ENCODE measurements at places on chromosomes 16 and 17.

DNA sequence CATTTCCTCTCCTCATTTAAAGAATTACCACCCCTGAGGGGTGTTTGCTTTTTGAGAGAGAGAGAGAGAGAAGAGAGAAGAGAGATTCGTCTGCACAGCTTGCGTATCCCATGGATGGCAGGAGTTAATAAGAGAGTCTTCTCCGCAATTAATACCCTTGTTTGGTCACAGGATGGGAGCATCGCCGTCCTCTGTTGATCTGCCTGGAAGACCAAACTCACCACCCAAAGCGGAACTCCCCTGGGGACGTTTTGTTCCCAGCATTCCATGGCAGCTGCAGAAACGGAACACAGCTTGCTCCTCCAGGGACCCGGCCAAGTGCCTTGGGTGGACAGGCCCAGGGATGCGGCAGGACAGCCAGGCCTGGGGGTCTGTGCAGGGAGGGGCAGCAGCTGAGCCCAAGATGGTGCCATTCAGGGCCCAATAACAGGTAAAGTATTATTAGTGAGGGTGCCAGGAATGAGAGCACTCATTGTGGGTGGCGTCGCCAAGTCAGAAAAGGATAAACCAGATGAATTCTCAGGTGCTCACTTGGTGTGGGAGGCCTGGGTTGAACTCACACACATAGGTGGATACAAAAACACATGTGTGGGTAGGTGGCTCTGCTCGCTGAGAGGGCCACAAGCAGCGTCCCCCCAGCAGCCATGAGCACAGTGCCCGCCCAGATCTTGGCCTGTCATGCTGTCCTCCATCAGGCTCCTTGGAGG, 83.1 kb downstream of the NT5M start:
- DNase-seq = no peak

DNA sequence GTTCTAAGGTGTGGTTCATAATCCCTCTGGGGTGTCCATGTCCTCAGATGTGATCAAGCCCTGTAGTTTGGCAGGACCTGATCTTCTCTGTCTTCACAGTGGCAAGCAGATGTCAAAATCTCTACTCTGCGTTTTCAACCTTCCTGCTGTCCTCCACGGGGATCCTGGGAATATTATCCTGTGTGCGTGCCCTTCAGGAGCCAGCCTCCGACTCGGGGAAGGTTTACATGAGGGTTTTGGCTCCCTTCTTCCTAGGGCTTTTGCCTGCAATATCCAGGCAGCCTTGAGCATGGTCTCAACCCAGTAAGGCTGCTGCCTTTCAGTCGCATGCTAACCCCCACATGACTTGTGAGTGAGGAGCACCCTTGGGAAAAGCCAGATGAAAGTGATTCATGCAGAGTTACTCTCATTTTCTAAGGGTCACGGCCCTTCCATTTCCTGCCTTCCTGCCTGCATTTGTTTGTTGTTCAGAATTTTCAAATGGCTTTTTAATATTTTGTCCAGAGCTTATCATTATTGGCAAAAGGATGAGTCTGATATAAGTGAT, 202.2 kb upstream of the CHMP6 start:
- DNase-seq = peak; percentile 52

DNA sequence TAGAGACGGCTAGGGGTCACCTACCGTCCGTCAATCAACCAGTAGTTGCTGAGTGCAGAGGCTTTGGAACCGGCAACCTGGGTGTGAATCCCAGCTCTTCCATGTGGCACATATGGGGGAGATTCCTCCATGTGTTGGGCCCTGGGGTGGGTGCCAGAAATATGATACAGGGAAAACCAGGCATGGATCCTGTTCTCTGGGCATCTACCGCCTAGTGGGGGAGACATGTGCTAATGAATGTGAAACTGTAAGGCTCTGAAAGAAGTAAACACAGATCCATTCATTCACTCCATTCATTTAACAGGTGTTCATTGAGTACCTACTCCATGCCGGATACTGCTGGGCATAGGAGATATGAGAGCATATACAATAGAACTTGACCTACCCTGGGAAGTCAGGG, 39.5 kb upstream of the SDK2 start:
- DNase-seq = no peak

- no peak for DNase-seq
Measured at GRCh38 chr17:13426991-13427390, 174.7 kb downstream of the HS3ST3A1 start.

- peak; percentile 23 for DNase-seq
Measured at GRCh38 chr16:3170440-3171180, 17.4 kb upstream of the OR1F1 start.

GRCh38 chr17:34852614-34853013, 108.6 kb downstream of the CCT6B start:
- DNase-seq = no peak

GRCh38 chr16:716200-716568, 1.3 kb downstream of the METRN start:
- no peak for DNase-seq

- peak; percentile 85 for DNase-seq
Measured at GRCh38 chr17:76272541-76273444, 7.6 kb downstream of the UBALD2 start.

- no peak for DNase-seq
Measured at GRCh38 chr17:48597778-48598631, 4.4 kb upstream of the HOXB5 start.

DNA sequence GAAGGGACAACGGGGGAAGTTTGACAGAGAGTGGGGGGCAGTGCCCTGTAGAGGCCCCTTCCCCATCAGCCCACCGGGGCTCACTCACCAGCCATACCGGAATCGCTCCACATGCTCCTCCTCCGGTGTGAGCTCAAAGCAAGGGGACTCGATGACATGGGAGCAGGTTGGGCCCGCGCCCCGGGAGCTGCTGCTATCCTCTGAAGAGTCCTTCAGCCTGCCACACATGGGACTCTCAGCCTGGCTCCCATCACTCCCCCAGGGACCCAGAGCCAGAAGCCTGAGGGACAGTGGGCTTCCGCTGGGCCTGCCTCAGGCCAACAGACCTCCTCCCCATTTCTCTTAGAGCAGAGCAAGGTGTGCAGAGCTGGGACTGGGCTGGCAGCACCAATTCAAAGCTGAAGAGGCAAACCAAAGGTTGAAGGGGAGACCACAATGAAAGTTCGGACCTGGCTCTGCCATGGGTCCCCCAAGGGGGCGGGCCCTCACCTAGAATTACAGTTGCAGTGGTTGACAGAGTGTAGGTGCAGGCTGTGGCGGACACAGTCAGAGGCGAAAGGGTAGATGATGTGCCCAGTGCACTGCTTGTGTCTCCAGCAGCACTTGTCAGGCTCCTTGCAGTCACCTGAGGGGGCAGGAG, 7.3 kb downstream of the PROCA1 start:
- DNase-seq = no peak

- no peak for DNase-seq
Measured at GRCh38 chr17:68705714-68706076, 104.5 kb upstream of the FAM20A start.

GRCh38 chr17:7177191-7177953, 1.8 kb downstream of the ASGR1 start:
- peak; percentile 70 for DNase-seq

GRCh38 chr16:55282441-55282840, 41.6 kb upstream of the IRX6 start:
- DNase-seq = no peak

DNA sequence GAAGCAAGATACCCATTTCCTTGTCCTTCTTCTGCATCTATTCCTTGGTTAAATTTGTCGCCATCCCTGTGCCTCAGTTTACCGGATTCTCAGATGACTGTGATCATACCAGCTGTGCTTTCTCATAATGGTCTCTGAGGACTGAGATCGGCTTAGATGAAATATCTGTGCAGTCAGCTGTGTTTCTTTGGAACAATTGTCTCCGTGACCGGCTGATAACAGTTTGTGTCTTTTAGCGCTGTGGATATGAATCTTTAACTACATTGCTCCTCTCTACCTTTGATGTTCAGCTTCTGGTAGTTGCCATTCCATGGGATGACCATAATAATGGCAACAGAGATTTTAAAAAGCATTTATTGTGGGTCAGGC, 473 bp downstream of the FTO start:
- no peak for DNase-seq

DNA sequence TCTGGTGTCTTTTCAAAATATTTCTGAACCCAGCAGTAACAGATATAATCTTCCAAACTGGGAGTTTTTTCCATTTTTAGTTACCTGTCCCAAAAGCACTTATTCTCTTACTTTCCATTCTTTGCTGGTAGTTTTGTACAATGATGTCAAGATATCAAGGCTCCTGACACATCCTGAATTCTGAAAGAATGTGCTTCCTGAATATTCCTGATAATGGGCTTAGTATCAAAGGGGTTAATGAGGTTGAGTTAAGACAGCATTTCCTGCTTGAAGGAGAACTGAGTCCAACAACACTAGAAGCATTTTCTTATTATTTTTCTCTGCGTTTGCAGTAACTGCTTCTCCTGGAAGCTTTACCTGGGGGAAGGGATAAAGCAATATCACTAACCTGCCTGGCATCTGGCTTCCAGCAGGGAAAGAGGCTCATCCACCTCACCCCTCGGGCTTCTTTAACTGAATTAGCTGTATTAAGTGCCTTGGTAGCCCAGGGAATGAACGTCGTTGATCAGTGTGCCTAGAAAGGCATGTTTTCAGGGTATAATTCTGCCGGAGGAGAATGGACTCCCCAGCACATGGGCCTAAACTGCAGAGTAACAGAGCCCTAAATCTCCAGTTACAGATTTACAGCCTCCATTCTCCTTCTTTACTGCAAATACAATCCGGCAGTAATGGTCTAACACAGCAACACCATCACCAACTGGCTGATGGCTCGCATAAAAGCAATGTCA, 134.4 kb downstream of the SNX11 start:
- DNase-seq = no peak

DNA sequence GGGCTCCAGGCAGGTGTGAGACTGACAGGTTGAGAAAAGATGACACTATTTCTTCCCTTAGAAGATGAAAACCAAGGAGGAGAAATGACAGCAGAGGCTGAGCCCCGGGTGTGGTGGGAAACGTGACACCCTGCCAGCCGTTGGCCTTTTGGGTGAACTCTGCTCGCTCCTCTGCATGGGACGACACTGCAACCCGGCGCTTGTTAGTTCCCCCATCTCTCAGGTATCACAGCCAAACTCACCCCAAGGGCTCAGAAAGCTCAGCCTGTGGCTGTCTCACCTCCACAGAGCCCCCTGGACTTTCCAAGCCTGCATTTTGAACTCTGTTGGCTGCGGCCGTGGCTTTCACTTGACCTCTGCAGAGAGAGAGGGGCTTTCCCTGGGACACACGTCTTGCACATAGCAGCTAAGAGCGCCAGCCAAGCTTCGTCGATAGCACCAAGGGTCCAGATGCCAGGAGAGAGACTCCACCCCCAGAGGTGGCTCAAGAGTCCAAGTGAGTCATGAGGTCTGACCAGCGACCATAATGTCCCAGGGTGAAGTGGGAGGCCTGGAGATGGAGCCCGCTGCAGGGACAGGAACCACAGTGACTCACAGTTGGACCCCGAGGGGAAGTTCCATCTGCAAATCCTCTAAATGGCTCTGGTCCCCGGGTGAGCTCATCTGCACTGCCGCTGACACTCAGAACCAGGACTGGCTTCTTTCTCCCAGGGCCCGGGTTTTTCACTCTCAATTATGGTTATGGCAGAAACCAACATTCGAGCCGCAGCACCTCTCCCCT, 301.9 kb downstream of the SOX9 start:
- DNase-seq = peak; percentile 42

- no peak for DNase-seq
Measured at GRCh38 chr17:55699181-55699860, 23.3 kb downstream of the TMEM100 start.

DNA sequence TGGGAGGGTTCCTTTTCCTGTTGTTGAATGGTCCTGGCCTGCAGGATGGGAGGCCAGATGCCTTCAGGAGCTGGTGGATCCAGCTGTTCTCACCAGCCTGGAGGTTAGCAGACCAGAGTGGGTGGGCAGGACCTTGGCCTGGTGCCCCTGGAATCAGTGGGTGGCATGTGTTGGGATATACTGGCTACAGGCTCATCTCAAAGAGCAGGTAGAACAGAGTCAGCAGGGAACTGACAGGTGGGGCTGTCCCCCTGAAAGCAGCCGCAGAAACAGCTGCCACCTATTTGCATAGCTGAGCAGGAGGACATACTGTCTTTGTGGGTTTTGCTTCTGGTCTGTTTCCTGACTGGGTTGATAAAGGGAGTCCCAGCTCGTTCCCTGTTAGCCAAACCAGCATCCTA, 144.1 kb downstream of the RAB11FIP4 start:
- DNase-seq = peak; percentile 41

GRCh38 chr16:55021595-55022475, 91.2 kb downstream of the IRX5 start:
- DNase-seq = no peak

DNA sequence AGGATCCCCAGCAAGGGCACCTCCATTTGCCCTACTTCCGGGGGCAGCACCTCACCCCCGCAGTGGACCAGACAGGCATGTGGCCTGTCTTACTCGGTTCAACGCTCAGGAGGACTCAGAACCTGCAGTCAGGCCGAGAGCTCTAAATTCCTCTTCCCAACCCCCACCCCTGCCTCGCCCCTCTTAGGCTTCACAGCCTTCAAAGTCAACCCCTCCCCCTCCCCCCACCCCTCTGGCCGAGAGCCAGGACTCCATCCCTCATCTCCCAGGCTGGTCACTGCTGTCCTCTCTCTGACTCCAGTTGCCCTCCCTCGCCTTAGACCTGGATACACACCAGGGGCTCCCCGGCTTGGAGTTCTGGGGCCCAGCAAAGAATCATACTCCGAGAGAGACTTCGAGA, 8.1 kb upstream of the HS3ST6 start:
- no peak for DNase-seq

GRCh38 chr17:11899537-11899942, 97.7 kb downstream of the ZNF18 start:
- no peak for DNase-seq

DNA sequence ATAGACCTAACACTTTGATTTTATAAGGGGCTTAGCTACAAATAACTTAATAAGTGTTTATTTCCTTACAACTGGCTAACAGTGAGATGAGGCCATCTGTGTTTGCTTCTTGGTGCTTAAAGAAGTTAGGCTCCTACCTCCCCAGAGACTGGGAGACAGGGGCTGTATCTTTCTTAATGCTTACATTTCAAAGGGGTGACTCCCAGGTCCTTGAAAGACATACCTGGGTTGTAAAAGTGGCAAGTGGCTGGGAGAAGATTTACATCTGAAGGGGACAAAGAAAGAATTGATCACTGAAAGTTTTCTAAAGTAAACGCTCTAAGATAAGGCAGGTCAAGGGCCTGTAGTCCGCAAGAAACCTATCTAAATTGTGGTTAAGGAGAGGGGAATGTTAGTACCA, 196.8 kb downstream of the CNTNAP4 start:
- DNase-seq = no peak

DNA sequence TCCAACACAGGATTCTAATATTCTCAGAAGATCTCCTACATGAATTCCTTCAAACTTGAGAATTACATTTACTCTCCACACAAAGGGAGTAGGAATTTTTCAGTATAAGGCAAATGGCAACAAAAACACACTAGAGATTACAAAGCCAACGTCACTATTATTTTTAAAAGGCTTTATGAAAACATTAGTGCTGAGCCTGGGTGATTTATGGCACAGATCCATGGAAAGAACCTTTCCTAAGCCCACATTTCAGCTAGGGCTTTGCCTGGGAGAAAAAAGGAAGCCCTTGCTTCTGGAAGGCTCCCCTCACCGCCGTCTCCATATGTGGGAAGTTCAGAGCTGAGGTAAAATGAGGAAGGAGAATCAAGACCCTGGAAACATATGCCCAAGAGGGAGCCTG, 499.4 kb upstream of the HSBP1 start:
- no peak for DNase-seq
